ENCODE measurements at places on chromosomes 1 and 21.

GRCh38 chr1:191432817-191433216 lies 725.4 kb upstream of the RGS18 start:
- no peak for DNase-seq

- no peak for DNase-seq
These were observed 37.0 kb upstream of the KCNA10 start for GRCh38 chr1:110555807-110556470.

- DNase-seq, result no peak
These were observed 16.9 kb upstream of the DMRTB1 start for GRCh38 chr1:53442299-53442698.

GRCh38 chr1:182389619-182390047 lies 2.0 kb downstream of the GLUL start:
- DNase-seq, result no peak

- no peak for DNase-seq
These were observed 32.7 kb upstream of the ATP5PO start for GRCh38 chr21:33948096-33948950.

GRCh38 chr21:35136586-35137219 lies 87.6 kb upstream of the RUNX1 start:
- no peak for DNase-seq

- no peak for DNase-seq
These were observed 44.7 kb downstream of the SLC44A3 start for GRCh38 chr1:94864821-94865220.

GRCh38 chr1:175207971-175208370 lies 15.4 kb upstream of the KIAA0040 start:
- DNase-seq, result no peak

GRCh38 chr1:32208891-32209328 lies at the start of gene DCDC2B:
TSS of gene DCDC2B (plus strand) at chr1:32209089. CDS start at chr1:32209094, 5 bp downstream.
- DNase-seq, result no peak

DNA sequence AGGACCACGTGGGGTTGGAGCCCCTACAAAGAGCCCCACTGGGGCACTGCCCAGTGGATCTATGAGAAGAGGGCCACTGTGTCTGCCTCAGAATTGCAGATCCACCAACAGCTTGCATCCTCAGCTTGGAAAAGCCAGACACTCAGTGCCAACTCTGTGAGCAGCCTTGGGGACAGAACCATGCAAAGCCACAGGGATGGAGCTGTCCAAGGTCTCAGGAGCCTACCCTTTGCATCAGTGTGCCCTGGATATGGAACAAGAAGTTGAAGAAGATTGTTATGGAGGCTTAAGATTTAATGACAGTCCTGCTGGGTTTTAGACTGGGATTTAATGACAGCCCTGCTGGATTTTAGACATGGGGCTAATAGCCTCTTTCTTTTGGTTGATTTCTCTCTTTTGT lies 1670.9 kb downstream of the PLA2G4A start:
- DNase-seq, result no peak

DNA sequence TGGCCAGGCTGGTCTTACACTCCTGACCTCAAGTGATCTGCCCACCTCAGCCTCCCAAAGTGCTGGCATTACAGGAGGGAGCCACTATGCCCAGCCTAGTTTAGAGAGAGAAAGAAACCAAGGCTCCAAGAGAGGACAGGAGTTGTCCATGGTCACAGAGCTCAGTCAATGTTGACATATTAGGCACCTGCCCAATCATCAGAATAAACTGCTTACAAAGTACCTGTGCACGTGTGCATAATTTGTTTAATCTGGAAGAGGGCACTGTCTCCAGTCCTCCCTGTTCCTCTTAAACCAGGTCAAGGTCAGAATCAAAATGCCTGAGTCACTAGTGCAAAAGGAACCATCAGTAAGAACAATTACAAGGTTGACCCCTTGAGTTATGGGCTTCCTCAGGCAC lies 20.3 kb upstream of the MPZL1 start:
- no peak for DNase-seq

DNA sequence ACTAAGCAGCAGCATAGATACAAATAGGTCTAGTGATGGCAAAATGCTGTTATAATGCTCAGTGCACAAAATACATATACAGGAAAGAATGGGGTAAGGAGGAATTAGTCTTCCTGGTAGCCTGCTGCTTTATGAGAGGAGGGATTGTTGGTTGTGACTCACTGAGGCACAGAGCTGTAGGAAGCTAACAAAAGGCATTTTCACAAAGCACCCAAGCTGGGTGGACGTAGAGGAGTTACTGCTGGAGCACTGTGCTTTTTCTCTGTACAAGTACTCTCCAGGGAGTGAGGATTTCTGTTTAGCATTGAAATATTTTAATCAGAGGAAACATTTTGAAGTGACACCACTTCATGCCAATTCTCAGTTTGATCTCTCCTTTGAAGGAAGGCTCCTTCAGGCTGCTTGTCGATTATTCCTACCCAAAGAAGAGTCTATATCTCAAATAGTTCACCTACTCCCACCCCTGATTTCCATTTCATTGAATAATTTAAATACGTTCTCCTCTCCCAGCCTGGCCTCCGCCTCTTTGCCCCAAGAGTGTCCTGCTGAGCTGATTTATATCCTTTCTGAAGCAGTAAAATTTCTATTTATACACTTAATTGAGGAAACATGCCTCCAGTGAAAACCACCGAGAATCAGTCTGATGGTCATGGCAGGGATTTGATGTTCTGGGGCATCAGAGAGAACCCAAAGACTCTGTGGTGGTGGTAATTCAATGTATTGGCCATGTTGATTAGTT lies 271.9 kb downstream of the HHAT start:
- no peak for DNase-seq

GRCh38 chr1:51768971-51769588 lies 109.4 kb downstream of the NRDC start:
- peak; percentile 53 for DNase-seq

GRCh38 chr1:213899413-213899812 lies 88.4 kb upstream of the PROX1 start:
- no peak for DNase-seq

- DNase-seq, result no peak
These were observed 298.7 kb upstream of the ESRRG start for GRCh38 chr1:217021956-217022355.

DNA sequence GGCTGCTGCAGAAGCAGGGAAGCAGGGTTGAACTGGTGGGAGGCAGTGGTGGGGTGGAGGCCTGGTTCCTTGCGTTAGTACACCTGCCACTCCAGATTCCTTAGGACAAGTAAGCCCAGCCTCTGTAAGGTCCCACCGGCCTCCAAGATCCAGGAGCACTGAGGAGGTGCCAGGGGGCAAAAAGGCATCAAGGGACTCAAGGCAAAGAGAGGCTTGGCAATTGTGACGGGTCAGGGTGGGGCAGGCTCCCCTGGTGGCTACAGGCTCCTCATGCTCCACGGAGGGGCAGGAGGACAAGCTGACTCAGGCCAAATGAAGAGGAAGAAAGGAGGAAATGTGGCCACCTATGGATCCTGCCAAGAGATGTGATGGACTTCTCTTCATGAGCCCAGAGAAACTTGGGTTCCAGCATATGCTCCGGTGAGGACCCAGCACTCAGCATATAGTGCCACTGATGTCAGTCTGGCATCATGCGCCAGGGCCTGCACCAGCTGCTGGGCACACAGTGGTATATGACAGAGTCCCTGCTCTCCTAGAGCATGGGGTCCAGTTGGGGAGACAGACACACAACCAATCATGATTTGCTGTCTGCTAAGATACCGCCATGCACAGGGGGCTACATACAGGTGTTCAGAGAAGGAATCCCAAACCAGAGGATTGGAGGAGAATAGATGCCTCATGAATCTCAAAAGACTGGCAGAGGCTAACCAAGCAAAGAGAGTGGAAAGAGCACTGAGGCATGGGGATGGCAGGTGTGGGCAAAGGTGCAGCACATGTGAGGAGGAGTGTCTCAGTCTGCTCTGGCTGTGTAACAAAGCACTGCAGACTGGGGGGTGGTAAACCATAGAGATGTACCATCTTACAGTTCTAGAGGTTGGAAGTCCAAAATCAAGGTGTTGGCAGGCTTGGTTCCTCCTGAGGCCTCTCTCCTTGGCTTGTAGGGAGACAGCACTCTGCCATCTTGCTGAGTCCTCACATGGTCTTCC lies 249.7 kb downstream of the RHOU start:
- DNase-seq, result no peak

- peak; percentile 76 for DNase-seq
These were observed 50.4 kb downstream of the SNRPE start for GRCh38 chr1:203911806-203912205.

GRCh38 chr1:3762873-3763228 lies 9.7 kb upstream of the SMIM1 start:
- no peak for DNase-seq

Data from astrocyte of the cerebellum (primary cell).